CD14-positive monocyte (primary cell): ENCODE measurements at places on chromosomes 16 and 17. TPM values are rescaled to one million over a fixed set of nuclear protein-coding genes. Genes with fewer than 3 reads are reported as not detected.

DNA sequence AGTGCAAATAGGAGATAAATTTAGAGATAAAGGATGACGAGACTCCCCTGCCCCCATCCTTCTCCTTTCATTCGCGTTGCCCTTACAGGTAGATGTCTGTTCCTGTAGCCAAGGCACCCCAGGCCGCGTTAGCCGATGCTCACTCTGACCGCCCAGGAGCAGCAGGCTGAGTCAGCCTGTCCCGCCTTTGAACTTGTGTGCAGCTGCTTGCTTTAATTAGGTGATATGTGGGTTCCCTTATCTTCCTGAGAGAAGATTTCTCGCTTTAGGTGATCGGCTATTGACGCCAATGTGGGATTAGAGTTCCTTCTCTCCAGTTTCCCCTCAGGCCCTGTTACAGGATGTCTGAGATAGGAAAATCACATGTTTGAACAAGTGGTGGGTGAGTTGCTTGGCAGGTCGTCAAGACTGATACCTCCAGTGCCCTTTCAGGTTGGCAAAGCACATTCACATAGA lies 119.5 kb downstream of the MSI2 start:
- H3K27me3 ChIP-seq: no peaks in the 10 kb centered on the region
- no peaks in the 10 kb centered on the region for H3K36me3 ChIP-seq
- H3K4me3 ChIP-seq: no peak overlapping the region
- peaks cover 7% of the 10 kb centered on the region for H3K4me1 ChIP-seq
- no peak for DNase-seq

Gene PRR35
- polyA plus RNA-seq: not detected

GRCh38 chr16:81888520-81889394 lies 109.7 kb downstream of the PLCG2 start:
- H3K36me3 ChIP-seq: peaks cover 55% of the 10 kb centered on the region
- DNase-seq: no peak
- peak overlapping the region; percentile 8 for H3K27ac ChIP-seq
- H3K4me3 ChIP-seq: no peak overlapping the region
- H3K27me3 ChIP-seq: no peaks in the 10 kb centered on the region

DNA sequence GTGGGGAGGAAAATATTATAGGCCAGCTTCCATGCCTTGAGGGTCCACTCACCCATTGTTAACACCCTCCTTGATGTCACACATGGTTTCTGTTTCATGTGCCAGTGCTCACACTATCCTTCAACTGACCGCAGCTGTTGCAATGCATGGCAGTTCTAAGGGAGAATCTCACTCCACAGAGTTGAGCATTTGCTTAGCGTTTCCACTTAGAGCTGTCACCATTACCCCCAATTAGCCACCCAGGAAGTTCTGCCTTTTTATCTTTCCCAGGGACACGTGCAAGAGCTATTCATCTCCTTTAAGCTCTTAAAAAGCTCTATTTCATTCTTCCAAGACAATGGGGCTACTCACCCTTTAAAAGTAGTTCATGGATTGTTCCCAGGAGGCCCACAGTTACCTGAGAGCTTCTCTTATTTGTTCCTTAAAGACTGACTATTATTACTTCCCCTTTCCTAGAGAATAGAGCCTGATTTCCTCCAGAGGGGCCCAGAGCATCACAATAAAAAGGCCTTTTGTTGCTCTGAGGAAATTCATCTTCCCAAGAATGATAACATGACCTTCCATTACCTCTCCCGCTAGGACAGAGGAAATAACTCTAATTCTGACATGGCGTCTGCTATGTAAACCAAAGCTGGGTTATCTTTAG lies 126.8 kb downstream of the CACNG3 start:
- DNase-seq: no peak
- H3K4me1 ChIP-seq: no peaks in the 10 kb centered on the region
- no peaks in the 10 kb centered on the region for H3K36me3 ChIP-seq
- no peaks in the 10 kb centered on the region for H3K27me3 ChIP-seq
- no peak overlapping the region for H3K4me3 ChIP-seq

DNA sequence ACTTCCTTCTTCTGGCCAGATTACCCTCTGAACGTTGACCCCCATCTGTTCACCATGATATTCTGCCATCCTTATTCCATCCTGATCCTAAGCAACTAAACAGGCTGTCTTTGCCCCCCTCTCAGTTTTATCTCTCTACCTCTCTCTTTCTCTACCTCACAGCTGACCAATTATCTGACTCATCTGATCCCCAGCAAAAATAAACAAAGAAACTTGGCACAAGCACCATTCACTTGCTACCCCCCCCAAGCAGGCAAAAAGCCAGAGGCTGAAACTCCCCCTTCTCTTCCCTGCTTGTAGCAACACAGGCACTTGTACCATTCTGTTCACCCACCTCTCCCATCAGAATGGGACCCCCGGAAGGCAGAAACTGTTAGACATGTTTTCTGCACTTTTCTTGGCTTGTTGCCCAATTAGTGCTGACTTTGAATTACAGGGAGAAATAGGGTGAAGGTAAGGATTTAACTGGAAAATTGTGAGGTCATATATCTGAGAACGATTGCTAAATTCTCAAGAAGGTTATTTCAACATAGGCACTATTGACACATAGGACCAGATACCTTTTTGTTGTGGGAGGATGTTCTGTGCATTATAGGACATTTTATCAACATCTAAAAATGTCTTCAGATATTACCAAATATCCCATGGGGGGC lies 163.2 kb downstream of the TOX3 start:
- H3K27me3 ChIP-seq: no peaks in the 10 kb centered on the region
- H3K4me3 ChIP-seq: no peak overlapping the region
- DNase-seq: no peak
- H3K27ac ChIP-seq: no peak overlapping the region
- no peaks in the 10 kb centered on the region for H3K4me1 ChIP-seq

Gene ABCA9
- 0.02 TPM for polyA plus RNA-seq

Gene CX3CL1
- not detected for polyA plus RNA-seq

DNA sequence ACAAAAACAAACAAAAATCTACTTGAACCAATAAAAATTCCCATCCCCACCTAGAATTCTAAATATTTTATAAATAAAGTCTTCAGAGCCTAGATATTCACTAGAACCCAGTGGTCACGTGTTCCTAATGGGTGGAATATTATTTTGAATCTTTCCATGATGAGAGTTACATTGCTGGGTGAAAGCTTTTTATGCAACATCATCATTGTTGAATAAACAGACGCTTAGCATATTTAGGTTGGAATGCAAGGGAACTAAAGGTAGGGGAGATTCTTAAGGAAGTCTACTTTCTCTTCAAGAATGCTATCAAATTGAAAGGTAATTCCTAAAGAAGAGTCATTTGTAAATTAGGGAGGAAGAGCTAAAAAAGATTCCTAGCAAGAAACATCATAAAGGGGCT lies 723.1 kb downstream of the WWOX start:
- H3K4me1 ChIP-seq: no peaks in the 10 kb centered on the region
- no peaks in the 10 kb centered on the region for H3K36me3 ChIP-seq
- no peak overlapping the region for H3K4me3 ChIP-seq
- H3K27me3 ChIP-seq: no peaks in the 10 kb centered on the region
- no peak overlapping the region for H3K27ac ChIP-seq

Gene SPAG9
- polyA plus RNA-seq: 7.6 and 33.1 TPM in 2 replicates

Gene OR3A3
- polyA plus RNA-seq: not detected in 2 replicates

DNA sequence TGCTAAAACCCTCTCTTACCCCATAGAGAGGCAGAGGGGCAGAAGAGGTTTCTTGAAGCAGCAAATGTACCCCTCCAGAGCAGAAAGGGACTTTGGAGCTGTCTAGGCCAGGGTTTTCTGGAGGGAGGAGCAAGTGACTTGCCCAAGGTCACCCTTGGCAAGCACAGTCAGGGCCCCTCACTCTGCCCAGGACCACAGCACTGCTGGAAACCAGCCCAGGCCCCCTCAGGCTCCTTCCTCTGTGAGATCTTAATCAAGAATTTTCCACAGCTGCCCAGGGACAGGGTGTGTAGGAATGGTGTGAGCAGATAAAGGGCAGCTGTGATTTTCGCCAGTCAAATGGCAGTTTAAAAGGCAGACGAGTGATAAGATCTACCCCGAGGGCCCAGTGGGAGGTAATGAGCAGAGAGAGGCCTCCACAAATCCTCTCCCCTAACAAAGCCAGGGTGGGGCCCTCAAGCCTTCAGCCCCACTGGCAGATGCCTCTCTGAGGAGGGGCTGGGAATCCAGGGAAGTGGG lies 3.9 kb upstream of the SLC12A3 start:
- H3K4me1 ChIP-seq: peaks cover 74% of the 10 kb centered on the region
- no peaks in the 10 kb centered on the region for H3K27me3 ChIP-seq
- H3K36me3 ChIP-seq: no peaks in the 10 kb centered on the region
- H3K27ac ChIP-seq: no peak overlapping the region
- no peak for DNase-seq

DNA sequence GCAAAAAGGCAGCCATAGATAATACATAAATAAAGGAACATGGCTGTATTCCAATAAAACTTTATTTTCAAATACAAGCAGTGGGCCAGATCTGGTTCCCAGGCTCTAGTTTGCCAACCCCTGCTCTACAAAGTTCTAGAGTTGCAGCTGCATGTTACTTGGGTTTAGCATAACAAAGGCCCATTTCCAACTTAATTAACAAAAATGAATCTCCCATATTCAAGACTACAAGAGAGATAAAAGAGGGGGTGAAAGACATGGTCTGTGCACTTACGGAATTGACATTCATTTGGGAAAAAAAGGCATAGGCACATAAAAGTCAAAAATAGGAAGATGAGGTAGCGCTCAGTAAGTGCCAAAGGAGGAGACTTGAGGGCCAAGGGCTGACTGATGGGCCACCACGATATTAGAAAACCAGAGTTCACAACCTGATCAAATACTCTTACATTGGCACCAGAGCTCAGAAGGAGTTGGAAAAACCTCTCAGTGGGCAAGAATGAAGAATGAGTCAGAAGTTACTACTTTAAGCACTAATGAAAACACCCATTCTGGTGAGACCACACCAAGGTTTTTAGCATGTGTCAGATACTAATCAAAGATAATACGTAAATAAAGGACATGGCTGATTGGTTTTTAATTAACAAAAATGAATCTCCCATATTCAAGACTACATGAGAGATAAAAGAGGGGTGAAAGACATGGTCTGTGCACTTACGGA lies 164.0 kb downstream of the VPS53 start:
- no peak overlapping the region for H3K4me3 ChIP-seq
- H3K36me3 ChIP-seq: peaks cover 60% of the 10 kb centered on the region
- no peaks in the 10 kb centered on the region for H3K27me3 ChIP-seq

- no peaks in the 10 kb centered on the region for H3K27me3 ChIP-seq
- no peak for DNase-seq
Observed at GRCh38 chr17:57518587-57519581, 226.2 kb downstream of the CCDC182 start.

Gene UTP4
- 19.6 TPM for polyA plus RNA-seq

GRCh38 chr17:31062346-31062745 lies 32.4 kb upstream of the NF1 start:
- peak; percentile 73 for DNase-seq
- no peak overlapping the region for H3K4me3 ChIP-seq
- no peak overlapping the region for H3K27ac ChIP-seq
- H3K36me3 ChIP-seq: no peaks in the 10 kb centered on the region

Gene TMEM88
- not detected for polyA plus RNA-seq

Gene LCAT
- polyA plus RNA-seq: not detected

Gene DNASE1L2
- polyA plus RNA-seq: not detected

Gene ALDH3A1
- not detected for polyA plus RNA-seq

- DNase-seq: no peak
- H3K27me3 ChIP-seq: no peaks in the 10 kb centered on the region
- H3K4me1 ChIP-seq: peaks cover 19% of the 10 kb centered on the region
- peak overlapping the region; percentile 83 for H3K27ac ChIP-seq
- peaks cover 40% of the 10 kb centered on the region for H3K36me3 ChIP-seq
- H3K4me3 ChIP-seq: peak overlapping the region; percentile 92
Observed at GRCh38 chr17:41967921-41968578, 1.5 kb downstream of the CNP start.

DNA sequence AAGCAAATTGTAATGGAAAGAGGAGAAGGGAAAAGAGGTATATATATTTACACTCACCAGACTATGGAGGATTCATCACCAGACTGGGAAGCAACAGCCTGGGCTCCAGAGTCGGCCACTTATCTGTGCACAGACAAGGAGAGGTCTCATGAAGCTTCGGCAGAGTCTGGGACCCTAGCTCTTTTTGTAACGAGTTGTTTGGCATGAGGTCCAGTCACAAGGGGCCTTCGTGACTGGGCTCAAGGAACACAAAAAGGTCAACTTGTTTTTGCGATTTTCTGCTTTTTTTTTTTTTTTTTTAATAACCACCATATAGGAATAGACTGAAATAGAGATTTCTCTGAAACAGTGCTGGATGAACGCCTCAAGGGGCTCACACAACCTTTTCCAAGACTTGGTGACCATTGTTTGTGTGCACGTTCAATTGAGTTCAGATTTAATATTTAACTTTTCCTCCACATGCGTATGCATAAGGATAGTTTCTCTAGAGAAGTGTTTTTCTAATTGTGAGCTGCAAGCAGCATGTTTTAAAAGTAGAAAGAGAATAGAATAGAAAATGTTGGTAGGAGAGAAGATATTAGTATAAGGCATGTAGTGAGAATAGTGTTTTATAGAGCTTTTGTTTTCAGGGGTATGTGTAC lies 25.8 kb downstream of the BPTF start:
- no peaks in the 10 kb centered on the region for H3K27me3 ChIP-seq
- no peak overlapping the region for H3K27ac ChIP-seq
- peaks cover 8% of the 10 kb centered on the region for H3K4me1 ChIP-seq
- peaks cover 26% of the 10 kb centered on the region for H3K36me3 ChIP-seq
- no peak for DNase-seq
- H3K4me3 ChIP-seq: no peak overlapping the region

Gene KRT36
- 0.24 TPM for polyA plus RNA-seq

Gene ENO3
- 0.60 TPM for polyA plus RNA-seq

Gene AATK
- 15.3 and 18.5 TPM in 2 replicates for polyA plus RNA-seq

DNA sequence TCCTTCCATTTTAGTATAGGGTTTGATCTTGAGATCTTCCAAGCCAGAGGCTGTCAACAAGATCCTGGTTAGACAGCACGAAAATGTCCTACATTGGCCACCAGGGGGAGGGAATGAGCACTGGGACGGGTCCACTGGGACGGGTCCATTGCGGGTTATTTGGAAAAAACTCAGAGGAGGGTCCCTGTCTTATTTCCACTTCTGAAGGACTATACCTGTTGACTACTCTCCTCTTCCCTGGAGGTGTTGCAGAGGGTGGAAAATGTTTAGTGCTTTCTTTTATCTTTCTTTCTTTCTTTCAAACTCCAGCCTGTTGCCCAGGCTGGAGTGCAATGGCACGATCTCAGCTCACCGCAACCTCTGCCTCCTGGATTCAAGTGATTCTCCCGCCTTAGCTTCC lies 2.5 kb downstream of the TTLL6 start:
- no peak overlapping the region for H3K27ac ChIP-seq
- H3K4me1 ChIP-seq: peaks cover 10% of the 10 kb centered on the region
- H3K4me3 ChIP-seq: no peak overlapping the region
- peak; percentile 30 for DNase-seq
- no peaks in the 10 kb centered on the region for H3K36me3 ChIP-seq

DNA sequence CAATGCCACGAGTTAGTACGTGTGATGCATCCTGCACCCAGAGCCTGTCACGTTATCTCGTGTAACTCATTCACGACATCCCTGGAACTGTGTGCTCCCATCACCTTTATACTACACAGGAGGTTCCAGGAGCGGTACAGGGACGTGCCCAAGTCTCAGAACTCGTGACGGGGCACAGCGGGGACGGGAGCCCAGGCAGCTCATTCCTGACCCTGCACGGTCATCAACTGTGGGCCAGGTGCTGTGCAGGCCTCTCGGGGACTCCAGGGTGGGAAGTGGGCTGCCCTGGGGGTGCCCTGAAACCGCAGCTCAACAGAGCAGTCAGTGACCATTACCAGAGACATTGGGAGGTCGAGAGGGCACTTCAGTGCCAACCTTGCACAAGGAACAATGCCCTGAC lies 11.1 kb upstream of the KIF19 start:
- H3K4me1 ChIP-seq: no peaks in the 10 kb centered on the region
- no peaks in the 10 kb centered on the region for H3K27me3 ChIP-seq
- no peaks in the 10 kb centered on the region for H3K36me3 ChIP-seq
- no peak overlapping the region for H3K4me3 ChIP-seq
